ENCODE measurements at places on chromosomes 1 and 21.

DNA sequence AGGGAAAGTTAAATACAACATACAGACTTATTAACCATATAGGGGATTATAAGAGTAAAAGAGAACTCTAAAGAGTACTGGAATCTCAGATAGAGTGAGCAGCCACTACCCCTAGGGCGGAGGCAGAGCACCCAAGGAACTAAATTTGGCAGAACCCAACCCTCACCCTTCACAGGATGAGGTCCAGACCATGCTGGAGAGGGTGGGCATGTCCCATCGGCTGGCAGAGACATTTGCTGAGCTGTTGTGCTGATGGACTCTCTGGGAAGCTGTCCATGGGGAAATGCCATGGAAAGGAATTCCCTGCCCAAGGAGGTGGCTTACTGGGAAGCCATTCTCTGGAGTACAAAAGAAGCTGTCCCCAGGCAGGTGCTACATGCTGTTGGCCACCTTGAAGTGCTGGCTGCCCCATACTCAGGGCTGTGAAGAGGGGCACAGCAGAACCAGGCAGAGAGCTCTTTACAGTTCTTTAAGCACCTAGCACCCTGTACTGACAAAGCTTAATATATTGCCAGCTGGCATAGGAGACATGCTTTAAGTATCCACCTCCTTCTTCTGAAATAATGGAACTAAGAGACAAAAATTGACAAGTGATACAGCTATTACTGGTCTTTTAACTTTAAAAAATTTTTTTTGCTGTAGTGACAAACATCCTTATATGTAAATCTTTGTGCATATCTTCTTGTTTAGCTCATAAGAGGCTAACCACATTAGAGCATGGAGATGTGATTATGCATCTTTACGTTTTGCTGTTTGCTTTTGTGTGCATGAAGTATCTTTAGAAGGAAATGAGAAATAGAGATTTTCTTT, 29.6 kb downstream of the TSNAX start:
- no peak for DNase-seq

DNA sequence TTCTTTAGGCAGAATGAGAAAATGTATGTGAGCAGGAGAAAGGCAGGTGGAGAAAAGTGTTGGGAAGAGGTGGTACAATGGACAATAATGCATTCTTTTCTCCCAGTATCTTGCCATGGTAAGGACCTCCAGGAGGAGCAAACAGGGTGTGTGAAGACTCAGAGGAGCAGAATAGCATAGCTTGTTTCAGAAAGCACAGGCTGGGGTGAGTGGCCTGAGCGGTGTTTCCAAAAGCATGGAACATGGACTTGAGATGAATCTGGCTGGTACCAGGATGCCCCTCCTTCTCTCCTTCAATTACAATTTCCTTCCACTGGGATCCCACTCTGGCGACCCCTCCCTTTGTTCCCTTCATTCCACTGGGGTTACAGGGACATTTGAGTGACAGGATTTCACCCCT, 123.4 kb upstream of the TNR start:
- no peak for DNase-seq

DNA sequence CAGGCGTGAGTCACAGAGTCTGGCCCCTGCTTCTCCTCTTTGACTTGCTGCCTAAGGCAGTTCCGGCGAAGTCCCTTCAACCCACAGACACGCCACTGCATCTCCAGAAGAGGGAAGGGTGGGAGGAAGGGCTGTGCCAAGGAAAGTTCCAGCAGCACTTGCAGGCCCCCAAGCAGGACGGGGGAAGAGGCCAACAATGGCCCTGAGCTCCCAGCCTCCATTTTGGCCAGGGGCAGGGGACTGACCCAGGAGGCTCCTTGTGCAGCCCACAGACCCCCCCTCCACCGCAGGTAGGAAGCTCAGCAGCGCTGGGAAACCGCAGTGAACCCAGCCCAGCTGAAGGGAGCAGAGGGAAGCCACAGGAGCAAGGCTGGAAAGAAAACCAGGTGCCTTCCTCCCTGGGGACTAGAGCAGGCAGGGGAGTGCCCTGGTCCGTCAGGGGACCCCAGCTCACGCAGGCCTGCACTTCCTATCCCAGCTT, 35.4 kb downstream of the ACOT7 start:
- no peak for DNase-seq

- DNase-seq = no peak
Observed at GRCh38 chr1:215344539-215344938, 222.6 kb upstream of the KCTD3 start.

DNA sequence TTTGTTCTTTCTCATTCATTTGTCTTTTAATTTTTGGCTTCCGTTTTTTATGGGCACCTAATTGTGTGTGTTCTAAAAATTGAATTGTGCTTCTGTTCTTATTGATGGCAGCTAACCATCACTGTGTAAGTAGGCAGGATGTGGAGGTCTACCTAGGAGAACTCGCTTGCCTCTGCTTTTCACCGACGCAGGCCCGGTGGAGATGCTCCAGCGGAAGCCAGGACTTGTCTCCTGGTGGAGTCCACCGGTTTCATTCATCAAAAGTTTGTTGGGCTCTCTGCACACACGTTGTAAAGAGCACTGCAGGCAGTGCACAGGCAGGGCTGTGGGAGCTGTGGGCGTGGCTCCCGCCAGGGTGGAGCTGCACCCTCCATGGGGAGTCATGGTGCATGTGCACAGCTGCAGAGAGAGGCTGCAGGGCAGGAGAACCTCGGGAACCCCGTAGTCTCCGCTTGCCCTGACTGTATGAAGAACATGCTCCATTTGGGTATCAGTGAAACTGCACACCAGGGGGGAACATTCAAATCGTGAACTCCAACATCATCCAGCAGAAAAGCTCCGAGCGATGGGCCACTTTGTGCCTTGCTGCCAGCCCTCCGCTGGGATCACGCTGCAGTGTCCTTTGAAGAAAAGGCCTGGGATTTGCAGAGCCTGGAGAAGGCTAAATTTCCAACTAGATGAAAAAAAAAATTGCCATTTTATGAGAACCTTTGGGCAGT, 6.0 kb upstream of the C1orf174 start:
- no peak for DNase-seq

GRCh38 chr1:17674726-17675500, 80.2 kb upstream of the ACTL8 start:
- no peak for DNase-seq

DNA sequence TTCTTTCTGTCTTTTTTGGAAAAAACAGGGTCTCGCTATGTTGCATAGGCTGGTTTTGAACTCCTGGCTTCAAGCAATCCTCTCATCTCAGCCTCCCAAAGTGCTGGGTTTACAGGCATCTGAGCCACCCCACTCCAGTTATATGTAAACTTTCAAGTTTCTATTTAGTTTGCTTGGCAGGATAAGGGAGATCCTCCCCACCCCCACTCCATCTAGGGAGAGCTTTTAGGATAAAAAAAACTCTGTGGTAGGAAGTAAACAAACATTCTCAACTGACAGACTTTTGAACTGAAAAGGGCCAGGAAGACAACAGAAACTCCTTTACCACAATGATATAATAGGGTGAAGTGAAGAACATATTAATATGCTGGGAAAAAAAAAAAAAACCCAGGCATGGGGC, 41.0 kb upstream of the ZNF326 start:
- DNase-seq = no peak

DNA sequence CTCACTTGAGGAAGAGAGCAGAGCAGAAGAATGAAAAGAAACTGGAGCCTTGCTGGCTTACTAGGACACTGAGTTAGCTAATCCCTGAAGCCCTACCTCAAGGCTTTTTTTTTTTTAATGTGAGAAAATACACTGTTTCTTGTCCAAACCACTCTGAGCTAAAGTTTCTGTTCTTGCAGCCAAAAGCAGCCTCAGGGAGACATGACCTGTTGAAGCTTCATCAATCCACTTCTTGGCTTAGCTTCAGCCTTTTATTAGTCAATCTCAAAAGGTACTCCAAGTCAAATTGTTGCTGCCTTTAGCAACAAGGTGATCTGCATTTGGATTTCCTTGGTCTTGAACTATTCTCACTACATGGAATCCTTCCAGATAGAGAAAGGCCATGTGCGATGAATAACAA, 33.7 kb downstream of the CCDC185 start:
- no peak for DNase-seq

- no peak for DNase-seq
Observed at GRCh38 chr1:61301824-61302657, 219.7 kb downstream of the NFIA start.

DNA sequence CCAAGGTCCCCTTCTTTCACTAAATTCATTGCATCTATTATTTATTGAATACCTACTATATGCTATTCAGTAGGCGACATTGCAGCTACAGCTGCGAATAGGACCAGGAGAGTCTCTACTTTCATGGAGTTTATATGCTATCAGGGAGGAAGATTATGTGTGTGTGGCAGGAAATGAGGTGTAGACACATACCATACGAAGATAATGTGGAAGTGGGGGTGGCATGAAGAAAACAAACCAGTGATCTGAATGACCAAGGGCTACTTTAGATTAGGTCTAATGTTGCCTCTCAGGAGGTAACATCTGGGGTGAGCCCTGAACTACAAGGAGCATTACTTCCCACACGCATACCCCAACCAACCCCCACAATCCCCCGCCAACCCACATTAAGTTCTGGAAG, 1.0 kb upstream of the PPIH start:
- DNase-seq = no peak

DNA sequence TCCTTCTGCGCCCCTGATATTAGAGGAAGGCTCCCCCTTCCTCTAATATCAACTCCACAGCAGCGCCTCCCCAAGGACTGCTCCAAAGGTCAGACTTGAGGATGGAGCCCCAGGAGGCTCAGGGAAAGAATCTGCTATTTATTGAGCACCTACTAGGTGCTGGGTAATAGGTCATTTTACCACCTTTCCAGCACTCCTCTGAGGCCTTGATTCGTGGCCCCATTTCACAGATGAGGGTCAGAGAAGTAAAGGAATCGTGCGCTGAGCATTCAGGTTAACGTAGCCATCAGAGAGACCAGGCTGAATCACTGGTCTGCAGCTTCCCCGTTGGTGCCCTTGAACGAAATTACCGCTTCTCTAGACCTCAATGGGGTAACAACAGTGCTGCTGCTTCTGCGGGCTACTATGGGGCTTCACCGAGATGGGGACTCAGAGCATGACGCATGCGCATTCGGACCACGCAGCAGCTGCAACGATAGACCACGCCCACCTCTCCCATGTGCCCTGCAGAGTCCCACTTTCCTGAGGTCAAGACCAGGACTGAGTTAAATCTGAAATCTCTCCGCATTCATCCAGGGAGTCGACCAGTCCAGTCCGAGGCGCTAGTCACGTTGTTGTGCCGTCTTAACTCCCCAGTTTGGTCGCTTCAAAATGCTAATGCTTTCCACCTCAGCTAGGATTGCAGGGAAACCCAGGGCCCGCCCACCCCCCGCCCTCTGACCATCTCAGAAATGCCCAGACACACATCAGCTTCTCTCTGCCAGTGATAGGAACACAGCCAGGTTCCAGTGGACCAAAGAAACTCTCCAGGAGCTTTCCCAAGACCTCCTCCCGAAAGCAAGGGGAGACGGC, 12.9 kb downstream of the CAMK2N1 start:
- no peak for DNase-seq

DNA sequence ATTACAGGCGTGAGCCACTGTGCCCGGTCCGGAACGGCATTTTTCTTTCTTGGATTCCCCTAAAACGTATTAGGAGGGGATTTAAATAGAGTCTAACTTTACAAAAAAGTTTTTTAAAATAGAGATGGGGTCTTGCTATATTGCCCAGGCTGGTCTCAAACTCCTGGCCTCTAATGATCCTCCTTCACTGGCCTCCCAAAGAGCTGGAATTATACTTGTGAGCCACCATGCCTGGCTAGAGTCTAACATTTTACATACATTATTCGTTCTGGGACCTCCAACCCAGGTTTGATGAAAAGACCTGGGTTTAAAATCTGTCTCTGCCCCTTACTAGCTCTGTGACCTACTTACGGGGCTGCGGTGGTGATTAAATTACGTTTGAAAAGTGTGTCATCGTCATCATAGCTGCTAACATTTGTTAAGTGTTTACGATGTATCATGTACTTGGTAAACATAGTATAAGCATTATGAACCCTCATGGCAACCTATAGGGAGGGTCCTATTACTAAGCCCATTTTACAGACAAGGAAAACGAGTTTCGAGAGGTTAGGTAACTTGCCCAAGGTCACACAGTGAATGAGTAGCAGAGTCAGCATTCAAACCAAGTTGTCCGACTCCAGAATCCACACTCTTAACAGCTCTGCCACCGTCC, 24.5 kb downstream of the PLEKHM2 start:
- no peak for DNase-seq

DNA sequence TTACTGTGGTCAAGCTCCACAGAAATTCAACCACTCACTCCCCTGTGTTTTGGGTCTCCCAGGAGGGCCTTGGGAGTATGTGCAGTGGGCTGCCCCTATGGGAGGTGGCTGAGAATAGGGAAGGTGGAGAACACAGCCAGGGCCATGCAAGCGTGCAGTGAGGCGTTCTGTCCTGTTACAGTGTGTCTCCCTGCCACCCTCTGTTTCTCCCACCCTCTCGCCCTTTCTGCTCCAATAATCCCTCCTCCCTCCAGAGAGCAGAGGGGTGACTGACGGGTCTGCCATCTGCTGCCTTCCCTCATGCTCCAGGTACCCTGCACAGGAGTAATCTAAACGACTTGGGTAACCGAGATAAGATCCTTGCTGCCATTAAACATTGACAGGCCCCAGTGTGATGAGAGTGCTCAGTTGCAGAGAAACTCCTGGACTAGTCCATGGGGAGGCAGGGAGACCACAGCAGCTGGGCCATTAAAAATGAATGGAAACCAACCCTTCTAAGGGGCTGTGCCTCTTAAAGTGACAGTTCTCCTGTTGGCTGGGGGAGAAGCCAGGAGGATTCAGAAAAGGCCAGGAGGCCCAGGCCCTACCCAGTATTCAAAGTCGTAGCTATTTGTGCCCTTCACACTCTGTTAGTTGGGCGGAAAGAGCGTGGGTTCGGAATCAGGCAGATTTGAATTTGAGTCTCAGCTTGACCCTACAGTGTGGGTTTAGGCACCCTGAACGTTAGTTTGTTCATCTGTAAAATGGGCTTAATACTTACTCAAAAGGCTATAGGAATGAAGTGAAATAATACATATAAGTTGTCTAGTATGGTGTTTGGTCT, 22.4 kb upstream of the BTG2 start:
- no peak for DNase-seq

DNA sequence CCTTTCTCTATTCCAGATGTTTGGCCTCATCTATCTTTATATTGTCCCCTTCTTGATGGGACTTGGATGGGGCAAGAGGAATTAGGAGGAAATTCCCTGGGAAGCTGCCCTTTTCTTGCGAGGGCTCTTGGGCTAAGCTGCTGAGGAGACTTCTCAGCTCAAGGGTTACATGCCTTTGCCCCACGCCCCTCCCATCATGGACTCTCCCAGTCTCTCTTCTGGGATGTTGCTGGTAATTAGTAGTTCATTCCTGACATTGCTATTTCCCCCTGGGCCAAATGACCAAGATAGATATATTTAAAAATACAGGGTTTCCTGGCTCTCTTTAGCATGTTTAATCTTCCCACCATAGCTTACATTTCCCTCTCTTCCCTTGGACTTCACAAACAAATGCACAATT, 90.6 kb upstream of the RALGPS2 start:
- no peak for DNase-seq

All from T follicular helper cell (primary cell).